ENCODE measurements at places on chromosomes 4 and X. TPM values are rescaled to one million over a fixed set of nuclear protein-coding genes. Genes with fewer than 3 reads are reported as not detected.

The DCAF8L2 gene
- not detected for total RNA-seq

The F8 gene
- 4.1 TPM for total RNA-seq

The SHROOM3 gene
- 44.6 TPM for total RNA-seq

The OR13H1 gene
- not detected for total RNA-seq

The ITIH6 gene
- total RNA-seq = not detected

The GJB1 gene
- total RNA-seq = not detected

The ADGRA3 gene
- 9.4 TPM for total RNA-seq

The PDZD4 gene
- total RNA-seq = 1.5 TPM
